ENCODE measurements at places on chromosomes 5 and 9.

- DNase-seq, result no peak
Measured at GRCh38 chr9:34869390-34869789, 88.7 kb upstream of the PHF24 start.

DNA sequence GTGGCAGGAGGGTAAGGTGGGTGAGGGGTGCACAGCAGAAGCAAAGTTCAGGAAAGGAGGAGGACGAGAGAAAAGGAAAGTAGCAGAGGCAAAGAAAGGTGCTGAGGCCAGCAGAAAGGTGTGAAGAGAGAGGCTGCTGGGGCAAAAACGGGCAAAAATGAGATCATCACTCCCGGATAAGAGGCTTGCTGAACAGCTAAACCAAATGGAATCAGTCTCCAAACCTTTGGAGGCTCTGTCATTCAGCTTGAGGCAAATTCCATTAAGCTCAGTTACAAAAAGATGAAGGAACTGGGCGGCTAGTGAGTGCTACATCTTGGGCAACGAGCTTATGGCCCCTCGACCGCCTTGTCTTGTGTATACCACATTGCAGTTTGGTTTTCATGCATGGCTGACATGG lies 136.4 kb downstream of the FSTL4 start:
- no peak for DNase-seq

- DNase-seq, result no peak
Measured at GRCh38 chr9:129719135-129719534, 33.7 kb downstream of the PTGES start.

- DNase-seq, result no peak
Measured at GRCh38 chr9:99103901-99104458, 933 bp upstream of the TGFBR1 start.

- no peak for DNase-seq
Measured at GRCh38 chr9:133396952-133397351, 20.8 kb downstream of the STKLD1 start.

GRCh38 chr9:99253772-99254431 lies 31.8 kb downstream of the SEC61B start:
- peak; percentile 55 for DNase-seq

DNA sequence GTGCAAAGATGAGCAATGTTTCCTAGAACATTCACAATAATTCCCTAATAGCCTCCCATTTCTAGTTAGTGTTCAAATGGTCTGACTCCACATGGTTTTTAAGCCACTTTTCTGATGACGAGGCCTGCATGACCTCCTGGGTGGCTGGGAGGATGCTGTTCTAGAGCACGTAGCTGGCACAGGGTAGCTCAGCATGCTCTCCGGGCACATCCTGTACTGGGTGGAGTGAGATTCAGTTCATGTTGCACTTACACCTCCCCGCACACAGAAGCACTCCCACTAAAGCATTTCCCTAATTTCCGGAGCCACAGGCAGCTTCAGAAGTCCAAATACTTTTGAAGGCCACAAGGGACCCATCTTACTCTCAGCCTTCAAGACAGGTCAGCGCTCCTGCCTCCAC lies 159.8 kb upstream of the LHFPL2 start:
- no peak for DNase-seq

- DNase-seq, result no peak
Measured at GRCh38 chr5:4662756-4663155, 477.4 kb upstream of the ADAMTS16 start.

GRCh38 chr9:5846501-5846921 lies 13.6 kb upstream of the ERMP1 start:
- no peak for DNase-seq

DNA sequence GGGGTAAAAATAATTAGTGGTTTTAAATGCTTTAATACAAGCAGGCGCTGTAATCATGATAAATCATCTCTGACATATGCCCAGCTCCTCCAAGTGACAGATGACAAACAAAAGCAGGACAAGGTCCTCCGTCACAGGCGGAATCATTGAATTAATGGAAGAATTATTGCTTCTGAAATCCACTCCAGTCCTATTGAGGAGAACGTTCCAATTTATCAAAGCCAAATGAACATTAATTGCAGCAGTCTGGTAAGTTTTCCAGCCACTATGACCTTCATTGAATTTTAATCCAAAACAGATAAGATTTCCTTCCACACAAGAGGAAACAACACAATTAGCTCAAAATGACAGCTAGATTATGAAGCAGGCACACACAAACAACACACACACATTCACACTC lies 136.8 kb downstream of the ASTN2 start:
- DNase-seq, result no peak

GRCh38 chr5:74977471-74977870 lies 74.9 kb downstream of the GCNT4 start:
- DNase-seq, result no peak

GRCh38 chr5:153490118-153491037 lies at the start of gene GRIA1:
TSS of gene GRIA1 (plus strand) at chr5:153490670.
- no peak for DNase-seq

DNA sequence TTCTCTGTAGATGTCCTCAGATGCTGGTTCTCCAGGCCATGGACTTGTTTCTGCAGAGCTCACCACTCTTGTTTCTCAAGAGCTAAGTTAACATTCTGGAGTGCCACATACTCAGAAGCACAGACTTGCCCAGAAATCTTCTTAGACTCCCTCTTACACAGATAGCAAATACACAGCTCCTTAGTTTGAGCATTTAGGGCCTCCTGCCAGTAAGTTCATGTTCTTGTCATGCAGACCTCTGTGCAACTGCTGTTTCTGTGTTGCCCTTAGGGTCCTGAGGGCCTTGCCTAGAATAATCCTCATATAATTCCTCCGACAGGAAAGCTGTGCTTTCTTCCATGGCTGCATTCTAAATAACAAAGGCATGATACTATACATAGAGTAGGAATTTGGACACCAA lies 1.3 kb upstream of the PTPDC1 start:
- no peak for DNase-seq

GRCh38 chr9:80560976-80561375 lies 989.2 kb downstream of the TLE4 start:
- no peak for DNase-seq

DNA sequence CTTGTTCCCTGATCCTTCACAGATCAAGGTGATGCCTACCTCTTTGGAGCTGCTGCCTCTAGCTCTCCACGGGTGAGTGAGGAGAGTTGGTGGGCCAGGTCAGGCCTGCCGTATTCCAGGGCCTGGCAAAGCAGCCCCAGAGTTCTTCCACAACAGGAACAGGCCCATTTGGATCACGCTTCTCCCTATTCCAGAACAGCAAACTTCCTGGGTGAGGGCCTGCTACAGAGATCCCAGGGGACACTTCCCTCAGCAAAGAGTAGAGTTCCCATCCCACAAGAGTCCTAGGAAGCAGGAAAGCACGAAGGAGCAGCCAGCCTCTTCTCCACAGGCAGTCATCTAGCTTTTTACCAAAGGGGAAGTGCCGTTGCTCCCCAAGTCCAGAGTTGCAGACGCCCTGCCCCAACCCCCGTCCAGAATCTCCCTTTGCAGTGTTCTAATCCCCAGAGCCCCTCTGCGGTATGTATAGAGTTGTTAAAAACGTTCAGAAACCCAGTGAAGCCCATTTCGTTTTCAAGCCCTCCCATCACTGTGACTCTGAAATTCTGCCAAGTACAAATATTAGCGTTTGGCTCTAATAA lies 9.3 kb upstream of the DNAJB5 start:
- no peak for DNase-seq

DNA sequence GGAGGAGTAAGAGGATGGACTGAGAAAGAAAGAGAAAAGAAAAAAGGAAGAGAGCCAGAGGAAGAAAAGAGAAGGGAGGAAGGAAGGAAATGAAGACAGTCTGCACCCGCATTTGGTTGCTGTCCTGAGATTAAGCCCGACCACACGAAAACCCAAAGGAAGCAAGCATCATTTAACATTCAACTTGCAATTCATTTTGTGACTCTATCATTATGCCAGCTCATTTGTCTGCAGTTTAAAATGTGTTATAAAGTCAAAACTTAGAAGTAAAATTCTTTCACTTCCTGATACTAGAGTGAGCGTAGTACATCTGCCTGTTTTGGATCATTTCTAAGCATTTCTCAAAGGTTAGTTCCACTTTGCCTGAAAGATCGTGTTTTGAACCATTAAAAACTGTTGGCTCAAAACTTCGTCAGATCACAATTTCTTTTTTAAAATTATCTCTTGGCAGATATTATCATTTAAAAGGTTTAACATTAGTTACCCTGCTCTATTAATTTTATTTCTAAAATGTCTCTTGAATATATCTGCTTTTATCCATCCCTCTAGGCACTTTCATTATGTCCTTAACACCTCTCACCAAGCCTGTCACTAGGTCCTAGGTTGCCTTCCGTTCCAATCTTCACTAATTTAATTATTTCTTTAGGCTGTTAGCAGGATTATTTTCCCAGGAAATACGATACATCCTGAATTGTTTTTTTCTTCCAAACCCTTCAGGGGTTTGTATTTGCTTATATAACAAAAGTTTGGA lies 240.9 kb downstream of the TLE4 start:
- DNase-seq, result no peak

- DNase-seq, result no peak
Measured at GRCh38 chr5:108798513-108799265, 51.0 kb downstream of the FER start.

DNA sequence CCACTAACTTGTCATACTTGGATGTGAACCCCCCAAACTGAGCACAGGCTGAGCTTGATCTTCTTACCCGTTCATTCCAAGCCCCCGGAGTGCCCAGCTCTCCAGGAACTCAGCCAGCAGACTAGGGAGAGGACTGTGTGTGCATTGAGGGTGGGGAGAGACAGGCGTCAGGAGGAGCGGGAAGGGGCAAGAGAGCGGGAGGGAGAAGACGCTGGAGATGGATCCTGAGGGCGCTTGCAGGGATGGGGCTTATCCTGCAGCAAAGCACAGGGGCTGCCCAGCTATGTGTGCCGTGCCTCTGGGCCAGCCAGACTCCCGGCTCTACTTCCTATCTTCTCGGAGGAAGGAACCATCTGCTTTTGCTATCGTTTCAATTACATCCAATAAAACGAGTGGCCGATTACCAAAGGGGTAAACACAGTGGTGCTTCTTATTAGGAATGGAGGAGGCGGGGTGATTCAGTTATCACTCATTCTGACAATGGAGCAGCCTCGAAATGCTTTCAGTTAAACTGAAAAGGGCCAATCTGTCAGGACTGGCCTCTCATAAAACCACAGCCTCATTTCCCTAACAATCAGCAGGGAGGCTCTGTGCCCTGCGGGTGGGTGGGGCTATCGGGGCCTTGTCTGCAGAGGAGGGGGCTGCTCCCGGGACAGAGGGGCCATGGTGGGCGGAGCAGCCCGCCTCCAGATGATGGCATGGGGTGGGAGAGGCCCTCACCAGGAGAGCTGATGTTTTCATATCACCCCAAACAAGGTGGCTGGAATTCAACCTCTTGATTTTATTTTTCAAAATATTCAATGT lies 168.2 kb downstream of the DAB2IP start:
- no peak for DNase-seq

- no peak for DNase-seq
Measured at GRCh38 chr5:148839960-148840359, 13.5 kb downstream of the ADRB2 start.
